SHP77 (cell line): ENCODE measurements at places on chromosomes 3 and 15.
A peak's percentile ranks its signal among the peaks of the same experiment; 100 is the strongest.

GRCh38 chr3:48130321-48130904, 57.8 kb downstream of the CDC25A start:
- no peak for DNase-seq

DNA sequence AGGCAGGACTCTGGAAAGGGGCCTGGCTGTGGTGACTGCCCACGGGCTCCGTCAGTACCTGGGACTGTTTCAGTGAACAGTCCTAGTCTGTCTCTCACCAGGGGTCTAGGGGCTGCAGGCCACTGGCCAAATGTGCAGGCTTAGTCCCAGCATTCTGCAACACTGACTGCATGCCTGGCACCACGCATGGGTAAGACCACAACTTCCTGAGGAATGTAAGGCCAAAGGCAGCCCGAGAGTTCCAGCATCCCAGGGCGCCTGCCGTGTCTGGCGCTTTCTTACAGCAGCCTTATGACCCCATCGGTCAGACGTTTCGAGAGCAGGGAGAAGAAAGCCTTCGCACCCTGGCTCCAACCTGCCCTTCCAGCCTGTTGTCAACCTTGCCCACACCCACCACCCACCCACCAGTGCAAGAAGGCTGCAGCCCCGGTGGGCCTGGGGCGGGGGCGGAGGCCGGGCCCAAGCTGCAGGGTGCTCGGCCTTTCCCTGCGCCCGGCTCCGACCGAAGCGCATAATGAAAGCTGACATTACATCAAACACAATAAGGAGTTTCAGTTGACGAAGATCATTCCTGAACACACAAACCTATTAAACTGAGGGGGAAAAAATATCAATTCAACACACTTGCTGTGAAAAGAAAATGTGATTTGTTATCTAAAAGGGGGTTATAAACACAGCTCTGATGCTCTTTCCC, 29.5 kb upstream of the TMEM115 start:
- DNase-seq: no peak

- no peak for DNase-seq
Measured at GRCh38 chr3:98404010-98404409, 13.5 kb downstream of the OR5K3 start.

DNA sequence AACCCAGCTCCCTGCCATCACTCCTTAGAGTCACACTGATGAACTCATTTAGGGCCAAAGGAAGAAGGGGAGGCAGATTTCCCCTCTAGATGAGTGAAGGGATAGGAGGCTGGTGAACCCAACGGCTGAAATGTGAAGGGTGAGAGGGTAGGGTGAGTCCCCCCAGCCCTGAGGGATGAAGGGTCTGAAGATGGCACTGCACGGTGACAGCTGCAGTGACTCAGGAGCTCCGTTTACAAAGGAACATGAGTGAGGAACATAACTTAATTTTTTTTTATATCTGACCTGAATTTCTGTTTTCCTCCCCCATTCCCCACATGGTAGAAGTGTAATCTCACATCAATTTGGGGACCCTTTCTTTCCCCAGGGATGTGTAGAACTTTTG, 14.0 kb downstream of the SNX33 start:
- no peak for DNase-seq

DNA sequence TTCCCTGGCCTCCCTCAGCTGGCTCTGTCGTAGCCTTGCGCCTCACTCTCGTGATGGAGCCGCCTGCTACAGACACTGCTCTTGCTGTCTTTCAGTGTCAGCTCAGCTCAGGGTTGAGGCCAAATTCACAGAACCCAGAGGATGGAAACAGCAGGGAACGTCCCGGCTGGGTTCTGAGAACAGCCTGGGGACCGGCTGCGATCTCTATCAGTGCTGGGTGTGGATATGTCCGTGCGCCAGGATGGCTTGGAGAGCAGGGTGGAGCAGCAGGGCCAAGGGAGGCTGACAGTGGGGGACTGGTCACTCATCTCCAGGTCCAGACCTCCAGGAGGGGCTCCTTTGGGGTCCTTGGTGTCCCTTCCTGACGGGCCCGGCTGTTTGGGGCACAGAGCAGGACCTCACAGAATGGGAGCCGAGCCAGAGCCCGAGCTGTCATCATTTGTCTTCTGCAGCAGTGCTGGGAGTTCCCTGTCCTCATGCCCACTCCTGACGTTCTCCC, 18.4 kb downstream of the KLF15 start:
- no peak for DNase-seq

DNA sequence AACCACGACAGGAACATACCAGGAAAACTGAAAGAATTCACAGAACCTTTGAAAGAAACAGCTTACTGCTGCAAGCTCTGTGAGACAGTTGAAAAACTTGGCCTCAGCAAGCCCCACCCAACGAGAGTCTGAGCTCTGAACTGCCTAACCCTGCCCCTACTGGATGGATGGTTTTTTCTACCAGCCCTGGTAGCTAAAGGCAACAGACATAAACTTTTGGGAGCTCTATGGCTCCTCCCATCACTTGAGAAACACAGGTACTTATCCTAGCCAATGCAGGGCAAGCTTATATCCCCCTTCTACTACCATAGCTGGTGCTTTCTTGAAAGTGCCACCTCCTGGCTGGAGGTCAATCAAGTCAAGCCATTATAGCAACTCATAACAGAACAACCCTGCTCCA, 471.8 kb downstream of the GRM7 start:
- DNase-seq: no peak

DNA sequence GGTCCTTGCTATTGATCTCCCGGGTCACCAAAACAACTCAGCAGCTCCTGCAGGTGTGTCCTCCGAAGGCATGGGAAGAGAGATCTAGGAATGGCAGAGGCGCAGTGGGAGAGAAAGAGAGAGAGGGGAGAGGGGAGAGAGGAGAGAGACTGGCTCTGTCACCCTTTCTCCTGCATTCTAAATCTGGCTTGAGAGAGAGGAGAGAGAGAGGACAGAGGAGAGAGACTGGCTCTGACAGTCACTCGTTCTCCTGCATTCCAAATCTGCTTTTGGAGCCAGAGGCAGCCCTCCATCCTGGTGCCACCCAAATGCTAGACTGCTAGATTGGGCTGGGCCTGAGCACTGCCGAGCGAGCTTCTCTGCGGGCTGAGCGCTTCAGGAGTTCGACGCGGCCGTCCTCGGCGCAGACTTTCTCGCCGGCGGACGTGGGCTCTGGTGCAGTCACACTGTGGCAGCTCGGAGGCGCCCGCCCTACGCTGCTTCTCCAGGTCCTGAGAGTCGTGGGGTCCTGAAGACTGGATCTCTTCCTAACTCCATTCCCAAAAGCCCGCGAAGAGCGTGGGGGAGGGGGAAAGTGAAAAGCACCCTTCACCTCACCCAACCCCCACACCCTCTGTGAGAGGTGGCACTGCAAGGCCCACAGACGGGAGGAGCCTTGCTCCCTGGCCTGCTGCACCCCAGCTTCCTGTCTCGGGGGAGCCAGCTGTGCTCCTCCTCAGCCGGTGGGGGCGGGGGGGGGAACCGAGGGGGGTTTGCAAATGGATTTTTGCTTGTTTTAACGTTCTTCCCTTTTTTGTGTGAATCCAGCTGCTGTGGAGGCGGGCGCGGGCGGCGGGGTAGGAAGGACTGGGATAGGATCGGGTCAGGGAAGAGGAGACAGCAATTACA, 222.3 kb downstream of the MEIS2 start:
- DNase-seq: no peak

DNA sequence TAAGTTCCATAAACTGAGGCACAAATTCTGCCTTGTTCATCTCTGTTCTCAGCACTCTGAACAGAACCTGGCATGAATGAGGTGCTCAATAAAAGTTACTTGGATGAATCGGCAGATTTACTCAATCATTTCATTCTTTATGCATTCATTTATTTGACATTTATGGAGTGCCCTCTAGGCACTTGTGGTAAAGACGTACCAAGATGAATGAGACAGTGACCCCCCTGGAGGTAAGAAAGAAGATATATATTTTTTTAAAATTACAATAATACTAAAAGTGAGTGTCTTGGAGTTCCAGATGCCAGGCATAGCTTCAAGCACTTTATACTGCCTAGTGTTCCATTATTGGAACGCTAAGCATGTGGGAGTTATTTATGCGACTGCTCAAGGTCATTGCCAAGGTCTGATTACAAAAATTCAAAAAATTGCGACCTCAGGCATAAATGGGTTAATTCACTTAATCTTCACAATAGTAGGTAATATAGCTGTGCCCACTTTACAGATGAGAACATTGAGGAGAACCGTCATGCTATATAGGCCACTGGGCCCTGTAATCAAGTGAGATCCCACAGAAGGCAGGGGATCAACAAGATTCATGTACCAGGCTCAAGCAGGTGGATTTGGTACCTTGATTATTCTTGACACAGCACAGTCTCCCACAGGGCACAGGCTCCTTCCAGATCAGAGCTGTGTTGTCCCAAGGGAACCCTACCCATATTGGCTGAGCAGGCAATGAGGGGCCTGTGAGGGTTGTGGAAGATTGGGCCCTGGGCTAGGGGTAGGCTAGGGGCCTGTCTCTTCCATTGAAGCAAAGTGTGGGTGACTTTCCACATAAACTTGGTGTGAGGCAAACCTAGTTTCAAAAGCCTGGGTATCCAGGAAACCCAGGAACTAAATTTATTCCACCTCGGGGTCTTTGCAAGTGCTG, 10.7 kb downstream of the XIRP1 start:
- DNase-seq: no peak

DNA sequence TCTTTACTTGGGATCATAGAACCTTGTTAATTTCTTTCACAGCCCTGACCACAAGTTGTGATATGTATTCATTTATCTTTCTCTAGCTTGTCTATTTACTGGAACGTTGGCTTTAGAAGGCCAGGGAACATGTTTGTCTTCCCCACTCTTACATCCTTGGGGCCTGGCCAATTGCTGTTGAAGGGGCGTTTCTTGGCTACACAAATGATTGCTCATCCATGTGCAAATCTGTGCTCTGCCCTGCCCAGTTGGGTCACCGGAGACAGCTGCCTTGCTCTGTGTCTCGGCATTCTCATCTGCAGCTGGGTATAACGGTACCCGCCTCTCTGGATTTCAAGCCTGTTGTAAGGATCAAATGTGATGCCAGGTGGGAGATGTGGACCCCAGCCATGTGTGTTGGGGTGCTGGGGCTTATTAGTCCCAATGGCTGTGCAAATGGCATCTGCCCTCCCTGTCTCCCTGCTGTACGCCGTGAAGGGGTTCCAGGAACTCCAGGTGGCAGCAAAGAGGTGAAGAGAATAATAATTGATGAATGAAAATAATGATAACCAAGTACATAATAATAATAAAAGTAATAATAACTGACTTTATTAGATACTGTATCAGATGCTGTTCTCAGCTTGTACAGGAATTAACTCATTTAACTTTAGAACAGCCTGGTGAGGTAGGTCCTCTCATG, 24.0 kb upstream of the TLE3 start:
- no peak for DNase-seq

GRCh38 chr3:73685061-73685460, 60.3 kb upstream of the PDZRN3 start:
- DNase-seq: peak; percentile 39

DNA sequence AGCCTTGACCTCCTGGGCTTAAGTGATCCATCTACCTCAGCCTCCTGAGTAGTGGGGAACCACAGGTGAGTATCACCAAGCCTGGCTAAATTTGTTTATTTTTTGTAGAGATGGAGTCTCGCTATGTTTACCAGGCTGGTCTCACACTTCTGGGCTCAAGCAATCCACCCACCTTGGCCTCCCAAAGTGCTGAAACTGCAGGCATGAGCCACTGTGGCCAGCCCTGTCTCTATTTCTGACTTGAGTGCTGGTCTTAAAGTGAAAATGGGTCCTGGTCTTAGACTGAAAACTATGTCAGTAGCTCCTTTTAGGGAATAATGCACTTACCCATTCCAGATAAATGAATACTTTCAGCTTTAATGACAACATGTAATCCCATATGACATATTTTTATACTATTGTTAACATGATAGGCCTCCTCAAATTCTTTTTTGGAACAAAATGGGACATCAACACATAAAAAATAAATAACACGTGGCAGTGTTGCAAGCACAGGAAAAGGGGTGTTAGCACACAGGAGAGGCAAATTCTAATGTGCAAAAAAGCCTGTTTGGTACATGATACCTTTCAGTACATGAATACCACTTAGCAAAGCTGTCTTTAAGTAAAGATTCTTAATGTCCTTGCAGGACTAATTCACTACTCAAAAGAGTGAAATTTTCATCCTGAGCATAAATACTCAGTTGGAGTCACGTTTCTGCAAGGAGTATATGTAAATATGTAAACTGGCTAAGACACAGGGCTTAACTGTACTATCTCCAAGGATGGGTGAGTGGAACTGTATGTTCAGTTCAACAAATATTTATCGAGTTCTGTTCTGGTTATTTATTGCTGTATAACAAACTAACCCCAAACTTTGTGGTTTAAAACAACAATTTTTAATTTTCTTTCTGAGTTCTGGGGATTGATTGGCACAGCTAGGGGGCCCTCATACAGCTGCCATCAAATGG, 194.7 kb downstream of the NR1D2 start:
- no peak for DNase-seq

DNA sequence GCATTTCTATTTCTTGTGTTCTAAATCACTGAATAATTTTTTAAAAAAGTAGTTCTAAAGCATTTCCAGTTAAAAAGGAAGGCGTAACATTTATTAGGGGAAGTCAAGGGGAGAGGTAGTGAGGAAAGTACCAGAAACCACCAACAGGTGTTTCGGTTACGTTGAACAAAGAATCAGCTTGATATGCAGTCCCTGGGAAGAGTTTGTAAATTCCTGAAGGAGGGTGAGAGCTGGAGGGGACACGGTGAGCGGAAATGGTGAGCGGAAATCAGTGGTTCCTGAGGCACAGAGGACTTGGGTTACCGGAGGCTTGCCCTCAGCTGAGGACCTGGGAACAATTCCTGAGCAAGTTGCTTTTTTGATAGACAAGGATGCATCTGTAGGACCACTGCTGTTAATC, 17.8 kb downstream of the MAP2K1 start:
- no peak for DNase-seq

DNA sequence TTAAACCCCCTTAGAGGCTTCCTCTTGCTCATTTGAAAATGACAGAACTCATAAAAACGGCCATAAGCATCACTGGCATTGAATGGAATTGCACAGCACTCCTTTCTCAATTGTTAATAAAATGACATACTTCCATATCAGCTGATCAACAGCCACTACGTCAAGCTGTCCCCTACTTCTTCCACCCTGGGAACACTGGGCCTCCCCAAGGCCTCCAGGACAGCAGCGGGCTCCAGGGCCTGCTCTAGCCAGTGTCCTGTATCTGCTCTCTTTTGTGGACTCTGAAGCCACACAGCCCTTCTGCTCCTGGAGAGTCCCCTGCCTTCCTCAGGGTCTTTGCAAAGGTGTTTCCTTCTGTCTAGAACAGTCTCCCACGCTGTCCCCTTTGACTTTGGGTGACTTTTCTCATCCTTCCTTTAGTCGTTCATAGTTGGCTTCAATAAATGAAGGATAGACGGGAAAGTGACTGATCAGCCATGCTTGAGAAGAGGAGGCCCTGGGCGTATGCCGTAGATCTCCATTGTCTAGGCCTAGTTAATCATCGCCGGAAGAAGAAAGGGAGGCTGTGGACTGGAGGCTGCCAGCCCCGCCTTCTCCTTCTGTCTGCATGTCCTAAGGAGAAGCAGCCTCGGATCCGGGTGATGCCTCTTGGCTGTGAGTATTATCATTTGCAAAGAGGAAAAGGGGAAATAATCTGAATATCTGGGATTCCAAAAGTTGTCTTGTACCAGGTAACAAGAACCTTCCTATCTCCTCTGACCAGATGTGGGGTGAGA, 4.7 kb upstream of the THSD4 start:
- DNase-seq: no peak

- no peak for DNase-seq
Measured at GRCh38 chr3:115156046-115156654, 9.1 kb upstream of the ZBTB20 start.
